ENCODE measurements at places on chromosomes 6 and 20. TPM values are rescaled to one million over a fixed set of nuclear protein-coding genes. Genes with fewer than 3 reads are reported as not detected.

- DNase-seq: peak; percentile 14
Observed at GRCh38 chr20:59385480-59385879, 85.1 kb downstream of the EDN3 start.

- no peak for DNase-seq
Observed at GRCh38 chr6:111423960-111424846, 58.8 kb downstream of the REV3L start.

- DNase-seq: no peak
Observed at GRCh38 chr6:15368186-15368585, 122.3 kb downstream of the JARID2 start.

GRCh38 chr6:133891149-133891926 lies 2.4 kb downstream of the TCF21 start:
- peak; percentile 9 for DNase-seq

GRCh38 chr20:49751397-49751736 lies 37.7 kb upstream of the B4GALT5 start:
- DNase-seq: no peak

GRCh38 chr6:10521104-10521808 lies at the start of gene GCNT2:
Gene GCNT2 (plus strand): TSS chr6:10521351. CDS start chr6:10528912, 7,561 bp downstream.
- no peak for DNase-seq

The SNAI1 gene
- 0.60 TPM for polyA plus RNA-seq

The CTAGE9 gene
- not detected for polyA plus RNA-seq

Measured in CD4-positive, alpha-beta memory T cell (primary cell).